ENCODE measurements at places on chromosomes 1 and 21.
A peak's percentile ranks its signal among the peaks of the same experiment; 100 is the strongest.

DNA sequence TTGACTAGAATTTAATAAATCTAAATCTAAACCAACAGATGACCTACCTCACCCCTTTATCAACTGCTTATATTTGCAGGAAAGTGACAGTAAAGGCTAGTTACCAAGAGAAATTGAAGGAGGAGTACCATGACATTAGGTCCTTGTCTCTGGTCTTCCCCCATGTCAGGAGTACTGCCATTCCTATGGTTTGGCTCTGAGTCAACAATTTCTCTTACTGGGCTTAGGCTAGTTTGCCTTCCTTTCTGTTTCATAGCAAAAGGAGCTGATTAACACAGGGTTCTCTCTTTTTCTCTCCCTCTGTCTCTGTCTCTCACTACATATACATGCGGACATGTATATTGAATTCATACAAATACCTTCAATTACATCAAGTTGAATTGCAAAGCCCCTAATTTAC lies 579.9 kb downstream of the DPYD start:
- DNase-seq: peak; percentile 75

DNA sequence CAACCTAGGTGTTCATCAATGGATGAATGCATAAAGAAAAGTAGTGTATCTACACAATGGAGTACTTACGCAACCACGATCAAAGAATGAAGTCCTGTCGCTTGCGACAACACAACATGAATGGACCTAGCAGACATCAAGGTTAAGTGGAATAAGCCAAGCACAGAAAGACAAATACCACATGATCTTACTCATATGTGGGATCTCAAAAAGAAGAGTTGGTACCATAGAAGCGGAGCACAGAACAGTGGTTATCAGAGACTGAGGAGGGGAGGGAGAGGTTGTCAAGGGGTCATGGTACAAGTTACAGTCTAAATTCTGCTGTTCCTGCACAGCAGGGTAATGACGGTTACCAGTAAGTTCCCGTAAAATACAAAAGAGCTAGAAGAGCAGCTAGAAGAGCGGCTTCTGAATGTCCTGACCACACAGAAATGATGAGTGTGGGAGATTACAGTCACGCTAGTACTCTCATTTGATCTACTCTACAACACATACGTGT lies 36.7 kb downstream of the NPHP4 start:
- DNase-seq: no peak

GRCh38 chr1:29469457-29469856 lies 233.1 kb downstream of the PTPRU start:
- DNase-seq: no peak

DNA sequence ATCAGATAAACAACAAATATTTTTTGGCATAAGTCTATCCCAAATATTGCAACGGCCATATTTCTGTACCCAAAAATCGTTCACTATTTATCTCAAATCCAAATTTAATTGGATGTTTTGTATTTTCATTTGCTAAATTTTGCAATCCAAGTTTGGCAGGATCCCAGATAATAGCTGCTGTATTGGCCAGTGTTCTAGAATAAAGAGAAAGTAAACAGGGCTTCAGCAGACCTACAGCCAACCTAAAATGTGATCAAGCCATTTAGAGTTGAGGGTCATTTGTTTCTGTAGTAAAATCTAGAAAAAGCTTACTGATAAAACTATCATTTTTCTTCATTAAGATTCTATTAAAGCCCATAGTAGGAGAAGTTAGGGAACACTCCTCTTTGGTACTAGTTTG lies 506.6 kb upstream of the PTBP2 start:
- DNase-seq: peak; percentile 14

DNA sequence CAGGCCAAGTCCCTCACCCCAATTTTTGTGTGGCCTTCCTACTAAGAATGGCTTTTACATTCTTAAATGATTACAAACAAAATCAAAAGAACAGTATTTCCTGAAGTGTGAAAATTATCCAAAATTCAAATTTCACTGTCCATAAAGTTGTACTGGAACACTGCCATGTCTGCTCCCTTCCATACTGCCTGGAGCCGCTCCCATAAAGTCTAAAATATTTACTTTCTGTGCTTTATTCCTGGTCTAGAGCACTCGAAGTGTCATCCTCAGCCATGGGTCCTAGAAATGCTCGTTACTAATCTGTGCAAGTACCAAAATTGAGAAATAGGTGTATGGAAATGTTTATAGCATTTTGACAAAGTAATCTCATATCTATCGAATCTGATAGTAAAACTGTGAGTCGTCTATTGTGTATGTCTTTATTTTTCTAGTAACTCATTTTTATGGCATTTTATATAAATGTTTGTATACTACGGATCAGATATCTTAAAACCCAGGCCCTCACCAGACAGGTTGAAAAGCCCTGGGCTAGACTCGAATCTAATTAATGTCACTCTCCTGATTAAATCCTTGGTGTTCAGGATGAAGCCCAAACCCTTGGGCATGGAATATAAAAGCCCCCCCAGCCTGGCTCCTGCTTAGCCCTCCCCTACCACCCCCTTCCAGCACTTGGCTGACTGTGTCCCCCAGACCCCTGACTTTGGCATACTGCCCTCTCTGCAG lies 4.9 kb downstream of the LBR start:
- DNase-seq: no peak

DNA sequence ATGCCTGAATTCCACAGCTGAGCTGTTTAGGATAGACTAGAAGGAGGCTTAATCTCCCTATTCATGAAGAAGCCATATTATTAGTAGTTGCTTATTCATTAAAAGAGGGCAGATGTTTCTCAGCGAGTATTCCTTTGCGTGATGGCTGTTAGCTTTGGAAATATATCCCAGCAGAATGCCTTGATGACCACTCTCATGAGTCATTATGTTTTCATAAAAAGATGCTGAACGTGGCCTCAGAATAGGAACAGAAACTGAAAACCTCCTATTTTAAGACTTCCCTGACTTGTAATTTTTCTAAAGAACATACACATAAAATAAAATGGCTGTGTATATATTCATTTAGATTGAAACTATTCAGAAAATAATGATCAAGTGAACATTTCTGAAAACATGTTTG lies 9.6 kb upstream of the PLA2G4A start:
- DNase-seq: peak; percentile 83

DNA sequence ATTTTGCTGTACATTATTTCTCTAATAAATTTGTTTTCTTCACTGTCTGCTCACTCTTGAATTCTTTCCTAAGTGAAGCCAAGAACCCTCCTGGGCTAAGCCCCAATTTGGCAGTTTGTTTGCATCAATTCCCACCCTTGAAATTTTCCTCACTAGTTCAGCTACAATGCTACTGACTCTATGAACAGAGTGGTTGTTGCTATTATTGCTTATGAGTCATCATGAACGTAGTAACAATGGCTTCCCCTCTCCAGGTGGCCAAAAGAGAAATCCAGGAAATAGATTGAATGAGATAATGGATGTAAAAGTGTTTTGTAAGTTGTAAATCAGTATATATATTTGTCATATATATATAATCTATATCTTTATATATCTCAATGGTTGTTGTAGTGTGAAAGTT lies 193.0 kb downstream of the URB2 start:
- DNase-seq: no peak

DNA sequence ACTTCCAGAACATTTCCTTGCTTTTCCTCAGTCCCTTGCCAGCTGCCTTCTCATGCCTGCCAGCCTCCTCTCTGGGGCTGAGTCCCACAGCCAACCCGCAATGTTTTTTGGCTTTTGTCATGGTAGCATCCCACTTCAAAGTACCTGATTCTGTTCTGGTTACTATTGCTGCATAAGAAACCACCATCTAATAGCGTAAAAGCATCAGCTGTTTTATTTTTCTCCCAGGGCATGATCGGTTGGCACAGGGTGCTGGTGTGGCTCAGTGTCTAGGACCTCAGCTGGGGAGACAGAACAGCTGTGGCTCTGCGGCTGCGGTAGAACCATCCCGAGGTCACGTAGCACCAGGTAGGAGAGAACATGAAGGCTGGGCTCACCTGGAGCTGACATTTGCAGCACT lies 8.9 kb upstream of the PRMT2 start:
- no peak for DNase-seq

DNA sequence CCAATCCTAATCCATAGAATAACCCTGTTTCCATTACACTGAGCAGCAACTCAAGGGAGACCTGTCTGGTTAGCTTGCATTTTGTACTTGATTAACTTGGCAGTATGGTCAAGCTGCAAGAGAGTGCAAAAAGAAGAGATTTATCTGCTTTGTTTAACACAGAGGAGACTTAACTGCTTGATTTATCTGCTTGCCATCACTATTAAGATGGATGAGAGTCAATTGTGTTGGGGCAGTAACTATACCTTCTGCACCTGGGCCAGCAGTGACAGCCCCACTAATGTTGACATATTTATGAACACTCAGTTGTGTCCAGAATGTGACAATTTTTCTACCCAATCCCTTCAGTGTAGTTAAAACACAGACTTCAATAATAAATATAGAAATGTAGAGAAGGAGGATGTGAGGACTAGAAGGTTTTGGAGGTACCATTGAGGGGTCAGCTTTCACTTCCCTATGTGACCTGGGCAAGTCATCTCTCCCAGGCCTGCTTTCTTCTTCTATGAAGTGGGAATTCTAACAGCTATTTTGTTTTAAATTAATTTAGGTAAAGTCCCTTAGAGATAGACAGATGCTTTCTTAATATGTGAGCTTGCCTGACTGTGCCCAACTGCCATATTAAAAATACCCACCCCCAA lies 159.1 kb upstream of the KCNK2 start:
- no peak for DNase-seq

Measured in fibroblast of the aortic adventitia (primary cell).